ENCODE measurements at places on chromosomes 12 and 14.

GRCh38 chr14:41137741-41138140 is 468.9 kb upstream of the LRFN5 start:
- no peak for DNase-seq

GRCh38 chr12:7581625-7582024 is 78.0 kb upstream of the CD163 start:
- DNase-seq: no peak

DNA sequence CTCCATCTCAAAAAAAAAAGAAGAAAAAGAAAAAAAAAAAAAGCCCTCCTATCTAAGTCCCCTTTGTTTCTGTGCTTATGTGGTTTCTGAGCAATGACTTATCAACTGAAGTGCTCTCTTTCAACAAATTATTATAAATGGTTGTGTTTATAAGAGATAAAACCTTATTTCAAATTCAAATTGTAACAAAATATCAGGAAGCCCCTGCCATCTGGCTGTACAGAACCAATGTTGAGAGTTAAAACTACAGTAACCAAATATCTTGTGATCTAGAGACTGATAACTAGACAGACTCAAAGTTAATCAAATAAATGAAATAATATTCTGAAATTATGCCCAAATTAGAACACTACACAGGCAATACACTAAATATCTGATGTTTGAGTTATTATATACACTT is 143.0 kb upstream of the CPNE8 start:
- no peak for DNase-seq

DNA sequence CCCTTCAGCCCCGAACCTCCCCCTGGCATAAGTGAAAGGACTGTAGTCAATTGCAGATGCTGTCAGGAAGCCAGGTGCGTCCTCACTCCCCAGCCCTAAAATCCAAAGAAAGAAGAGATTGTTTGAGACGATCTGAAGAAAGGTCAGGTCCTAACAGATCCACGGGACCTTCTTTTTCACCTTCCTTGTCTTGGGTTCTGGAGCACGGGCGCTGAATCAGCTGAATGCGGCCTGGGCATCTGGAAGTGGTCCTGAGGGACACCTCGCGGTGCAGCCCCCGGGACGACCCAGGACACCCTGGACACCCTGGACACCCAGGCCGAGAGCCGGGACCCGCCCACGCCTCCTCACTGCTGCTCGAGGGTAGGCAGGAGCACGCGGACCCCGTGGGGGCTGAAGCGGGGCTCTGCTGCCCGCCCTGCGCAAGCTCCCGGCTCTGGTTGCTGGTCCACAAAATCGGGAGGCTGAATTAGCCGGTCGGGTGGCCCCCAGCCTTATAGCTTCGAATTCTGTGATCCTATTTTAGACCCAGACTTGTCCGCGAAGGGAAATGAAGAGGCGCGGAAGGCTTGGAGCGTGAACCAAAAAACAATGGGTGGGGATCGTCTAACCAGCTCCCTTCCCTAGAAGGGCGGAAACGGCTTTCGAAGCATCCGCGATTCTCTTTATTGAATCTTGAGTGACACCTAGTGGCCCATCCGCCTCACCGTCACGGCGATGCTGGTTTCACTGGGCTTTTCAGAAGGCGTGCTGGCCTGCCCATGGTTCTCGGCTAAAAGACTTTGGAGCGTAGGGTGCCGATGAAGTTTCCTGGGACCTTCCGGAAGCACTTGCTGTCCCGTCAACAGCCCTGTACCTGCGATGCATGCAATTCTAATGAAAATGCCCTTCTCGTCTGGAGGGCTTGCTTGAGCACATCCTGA is 46.4 kb upstream of the PLXNC1 start:
- peak; percentile 94 for DNase-seq

GRCh38 chr12:2453761-2454090 is 341.0 kb upstream of the FKBP4 start:
- DNase-seq: no peak

DNA sequence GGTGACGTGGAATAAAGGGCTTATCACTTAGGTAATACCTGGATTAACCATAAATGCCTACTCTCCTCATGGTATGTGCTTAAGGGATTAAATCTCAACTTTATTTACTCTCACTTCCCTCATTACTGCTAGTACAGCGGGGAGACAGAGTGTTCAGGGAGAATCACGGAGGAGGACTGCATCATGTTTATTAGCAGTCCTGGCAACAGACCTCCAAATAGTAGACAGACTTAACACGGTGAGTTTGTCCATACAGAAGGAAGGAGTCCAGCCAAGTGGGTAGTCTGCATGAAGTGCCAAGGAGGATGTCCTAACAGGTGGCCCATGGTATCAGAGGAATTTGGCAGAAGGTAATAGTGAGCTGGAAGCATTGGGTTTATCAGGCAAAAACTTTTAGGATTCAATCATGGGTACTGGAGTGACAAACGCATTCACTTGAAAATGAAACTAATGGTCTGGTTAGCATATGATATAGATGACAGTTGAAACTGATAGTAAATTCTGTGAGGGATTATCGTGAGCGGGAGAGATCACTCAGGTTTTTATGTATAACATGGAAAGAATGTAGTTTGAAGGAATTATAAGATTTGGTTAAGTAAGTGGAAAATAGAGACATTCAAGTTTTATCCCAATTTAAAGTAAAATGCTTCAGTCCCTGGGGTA is 471.8 kb downstream of the TMEM117 start:
- no peak for DNase-seq

DNA sequence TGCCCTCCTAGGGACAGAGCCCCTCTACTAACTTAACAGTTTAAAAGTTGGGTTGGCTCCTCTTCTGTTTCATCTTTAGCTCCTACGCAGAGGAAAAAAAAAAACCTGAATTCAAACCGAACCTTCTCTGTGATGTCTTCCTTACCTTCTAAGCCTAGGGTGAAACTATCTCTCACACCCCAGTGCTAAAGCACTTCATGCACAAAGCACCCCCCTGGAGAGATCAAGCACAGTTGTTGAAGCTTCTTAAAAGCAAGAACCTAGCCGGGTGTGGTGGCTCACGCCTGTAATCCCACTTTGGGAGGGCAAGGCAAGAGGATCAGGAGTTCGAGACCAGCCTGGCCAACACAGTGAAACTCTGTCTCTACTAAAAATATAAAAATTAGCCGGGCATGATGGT is 37.6 kb downstream of the CORO1C start:
- DNase-seq: no peak

- DNase-seq: no peak
These were observed 55.3 kb upstream of the FGD4 start for GRCh38 chr12:32344047-32344446.

GRCh38 chr14:69137843-69138535 is 14.9 kb downstream of the DCAF5 start:
- DNase-seq: no peak

DNA sequence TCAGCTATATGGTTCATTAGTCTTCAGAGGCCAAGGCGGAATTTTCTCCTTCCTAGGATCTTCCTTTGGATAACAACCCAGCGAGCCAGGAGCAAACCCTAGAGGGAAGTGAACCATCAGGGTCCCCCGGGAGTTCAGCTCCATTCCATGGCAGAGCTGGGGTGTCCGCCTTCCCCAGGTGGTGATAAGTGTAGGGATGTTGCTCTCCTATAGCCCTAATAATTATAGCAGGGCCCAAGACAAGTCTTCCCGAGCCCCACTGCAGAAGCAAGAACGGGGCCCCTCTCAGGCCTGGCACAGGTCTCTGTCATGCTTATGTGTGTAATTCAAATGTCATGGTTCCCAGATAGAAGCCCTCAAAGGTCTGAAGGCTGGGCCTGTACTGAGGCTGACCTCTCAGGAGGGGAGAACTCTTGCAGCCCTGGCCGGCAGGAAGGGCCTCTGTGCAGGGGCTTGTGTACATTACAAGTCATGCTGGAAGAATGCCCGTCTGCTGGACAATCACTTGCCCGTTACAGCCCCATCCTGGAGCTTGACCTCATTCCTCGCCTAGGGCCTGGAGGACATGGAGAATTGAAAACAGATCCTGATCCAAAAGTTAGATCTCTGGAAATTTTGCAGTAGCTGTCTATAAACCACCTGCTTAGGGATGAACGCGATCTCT is 17.3 kb downstream of the LRTM2 start:
- no peak for DNase-seq

DNA sequence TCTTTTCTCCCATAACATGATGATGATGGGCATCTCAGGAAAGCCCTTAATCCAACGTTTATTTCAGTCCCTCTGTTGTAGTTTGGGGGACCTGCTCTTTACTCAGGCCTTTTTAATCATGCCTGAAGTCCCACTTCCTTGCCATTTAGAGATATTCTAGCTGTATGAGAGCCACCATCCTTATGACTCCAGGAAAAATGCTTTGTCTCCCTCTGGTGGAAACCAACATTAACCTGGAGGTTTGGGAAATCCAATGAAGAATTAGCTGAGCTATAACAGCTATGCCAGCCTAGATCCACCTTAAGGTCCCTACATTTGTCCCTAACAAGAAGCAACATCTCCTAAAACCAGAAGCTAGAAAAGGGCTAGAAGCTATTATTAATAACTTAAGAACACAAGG is 1399.1 kb downstream of the LRFN5 start:
- peak; percentile 39 for DNase-seq

DNA sequence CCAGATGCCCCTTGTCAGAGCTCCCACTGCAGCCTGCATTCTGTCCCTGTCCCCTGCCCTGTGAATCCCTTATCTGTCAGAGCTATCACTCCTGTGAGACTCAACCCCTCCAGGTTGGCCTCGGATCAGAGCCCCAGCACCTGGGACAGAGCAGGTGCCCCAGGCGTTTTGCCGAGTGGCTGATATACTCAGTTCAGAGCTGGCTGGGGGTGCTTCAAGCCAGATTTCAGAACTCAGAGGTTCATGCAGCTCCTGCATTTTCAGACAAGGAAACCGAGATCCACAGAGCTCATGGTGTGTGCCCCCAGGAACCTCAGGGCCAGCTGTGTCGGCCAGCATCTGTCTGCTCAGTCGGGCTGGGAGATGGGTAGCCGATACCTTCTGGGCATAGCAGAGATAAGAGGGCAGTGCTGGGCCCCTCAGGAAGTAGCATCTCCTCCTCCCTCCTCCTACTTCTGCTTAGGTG is 228.0 kb upstream of the RTL1 start:
- no peak for DNase-seq

GRCh38 chr14:89598548-89599186 is 181.6 kb upstream of the FOXN3 start:
- no peak for DNase-seq

DNA sequence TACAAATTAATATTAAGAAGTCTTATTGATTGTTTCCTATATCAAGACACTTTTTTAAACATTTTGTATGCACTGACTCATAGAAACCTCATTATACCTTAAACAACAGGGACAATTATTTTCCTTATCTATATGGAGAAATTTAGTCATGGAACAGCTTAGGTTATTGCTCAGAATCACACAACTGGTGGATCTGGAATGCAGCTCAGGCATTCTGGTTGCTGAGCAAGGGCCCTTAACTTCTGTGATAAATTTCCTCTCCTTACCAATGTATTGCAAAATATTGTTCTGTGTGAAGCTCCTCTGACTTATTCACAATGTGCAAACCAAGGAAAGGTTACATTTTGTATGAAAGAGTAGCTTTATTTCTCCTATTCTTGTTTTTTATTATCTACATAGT is 817.8 kb downstream of the LRFN5 start:
- DNase-seq: no peak

All from NCI-H446 (cell line).